ENCODE measurements at places on chromosomes 1 and 21.

- no peak for DNase-seq
These were observed 164.0 kb downstream of the NEK7 start for GRCh38 chr1:198320759-198321158.

DNA sequence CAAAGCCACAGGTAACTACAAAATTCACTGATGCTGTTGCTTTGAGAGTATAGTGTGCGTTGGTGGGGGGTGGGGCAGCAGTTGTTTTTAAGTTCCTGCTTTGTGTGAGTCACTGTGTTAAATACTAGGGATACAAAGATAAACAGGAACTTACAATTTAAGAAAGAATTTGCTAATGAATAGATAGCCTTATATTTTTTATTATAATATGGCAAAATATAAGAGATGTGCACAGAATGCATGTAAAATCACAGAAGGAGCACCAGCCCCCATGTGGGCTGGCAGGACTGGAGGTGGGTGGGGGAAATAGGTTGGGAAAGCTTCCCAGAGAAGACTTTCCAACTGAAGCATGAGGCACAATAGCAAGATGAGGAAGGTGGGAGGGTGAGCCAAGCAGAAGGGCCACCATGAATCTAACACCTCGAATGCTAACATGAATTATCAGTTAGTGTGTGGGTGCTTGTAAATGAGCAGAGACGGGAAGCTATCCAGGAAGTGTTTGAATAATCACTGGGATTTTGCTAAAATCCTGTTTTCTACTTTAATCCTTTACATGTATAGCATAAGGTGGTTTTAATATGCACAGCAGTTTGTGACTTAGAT lies 57.0 kb upstream of the RAVER2 start:
- DNase-seq, result no peak

DNA sequence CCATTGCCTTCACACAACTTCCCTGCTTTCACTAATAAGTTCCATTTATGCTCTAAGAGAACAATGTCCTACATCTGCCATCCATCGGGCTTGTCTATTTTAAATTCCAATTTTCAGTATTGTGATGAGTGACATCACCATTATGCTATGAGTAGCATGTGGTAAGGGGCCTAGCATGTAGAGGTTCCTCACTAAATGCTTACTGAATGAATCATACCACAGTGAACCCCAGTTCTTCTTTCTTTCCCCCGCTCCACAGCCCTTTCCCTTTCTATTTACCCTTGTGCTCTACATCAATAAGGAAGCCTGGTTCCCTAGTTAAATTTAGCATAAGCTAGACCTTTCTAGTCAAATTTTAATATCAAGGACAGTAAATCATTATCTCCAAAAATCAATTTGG lies 195.0 kb upstream of the RGS18 start:
- no peak for DNase-seq

- no peak for DNase-seq
These were observed 57.6 kb downstream of the TGFB2 start for GRCh38 chr1:218402786-218403120.

DNA sequence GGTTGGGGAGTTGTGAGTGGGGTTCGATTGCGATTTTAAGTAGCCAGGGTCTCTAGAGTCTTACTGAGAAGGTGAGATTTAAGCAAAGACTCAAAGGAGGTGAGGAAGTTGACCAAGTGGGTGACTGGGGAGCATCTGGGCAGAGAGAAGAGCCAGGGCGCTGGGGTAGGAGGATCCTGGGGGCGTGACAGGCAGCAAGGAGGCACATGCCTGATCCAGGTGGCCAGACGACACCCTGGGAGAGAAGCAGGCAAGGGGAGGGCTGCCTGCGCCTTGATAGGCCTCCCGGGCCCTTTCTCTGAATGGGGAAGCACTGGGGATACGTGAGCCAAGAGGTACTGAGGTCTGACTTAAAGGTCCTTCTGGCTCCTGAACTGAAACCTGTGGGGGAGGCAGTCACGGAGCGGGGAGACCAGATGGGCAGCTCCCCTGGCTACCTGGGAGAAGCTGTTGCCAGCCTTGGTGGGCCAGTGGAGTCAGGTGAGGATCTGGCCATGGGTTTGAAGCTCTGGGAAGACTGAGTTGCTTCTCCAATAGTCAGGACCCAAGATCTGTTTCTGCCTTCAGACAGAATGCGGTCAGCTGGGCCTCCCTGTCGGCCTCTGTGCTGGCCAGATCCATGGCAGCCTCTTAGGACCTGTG lies 5.4 kb downstream of the ZBTB48 start:
- DNase-seq, result no peak

GRCh38 chr1:38991638-38992411 lies 749 bp downstream of the AKIRIN1 start:
- no peak for DNase-seq

DNA sequence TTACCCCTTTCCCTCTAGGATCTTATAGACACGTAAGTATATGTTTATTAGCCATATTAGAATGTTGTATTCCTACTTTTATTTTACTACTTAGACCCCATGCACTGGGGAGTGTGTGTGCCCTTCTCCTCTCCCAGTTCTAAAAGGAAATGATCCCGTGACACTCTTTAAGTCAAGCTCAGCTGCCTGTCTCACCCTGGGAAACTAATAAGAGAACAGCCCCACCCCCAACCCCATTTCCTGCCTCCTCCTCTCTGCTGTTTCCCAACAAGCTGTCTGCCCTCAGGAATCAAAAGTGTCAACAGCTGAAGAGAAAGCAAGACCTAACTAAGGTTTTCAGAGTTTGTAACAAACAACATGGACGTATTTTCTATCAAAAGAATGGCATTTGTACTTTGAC lies 92.6 kb upstream of the VAV3 start:
- DNase-seq, result no peak

GRCh38 chr1:119384591-119384990 lies 16.0 kb downstream of the HAO2 start:
- DNase-seq, result no peak

DNA sequence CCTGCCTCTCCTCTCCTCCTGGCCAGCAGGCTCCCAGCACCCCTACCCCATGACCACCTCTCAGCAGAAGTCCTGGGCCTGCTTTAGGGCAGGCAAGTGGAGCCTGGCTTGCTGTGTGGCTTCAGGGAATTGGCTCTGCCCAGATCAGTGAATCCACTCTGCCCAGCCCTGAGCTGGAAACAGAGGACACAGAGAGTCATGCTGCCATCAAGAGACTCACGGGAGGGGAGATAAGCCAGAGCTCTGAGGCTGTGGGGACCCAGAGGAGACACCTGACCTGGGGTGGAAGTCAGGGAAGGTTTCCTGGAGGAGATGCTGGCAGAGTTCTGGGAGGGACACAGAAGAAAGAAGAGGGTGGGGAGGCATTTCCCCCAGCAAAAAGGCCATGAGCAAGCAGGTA lies 54.2 kb downstream of the GLIS1 start:
- no peak for DNase-seq

DNA sequence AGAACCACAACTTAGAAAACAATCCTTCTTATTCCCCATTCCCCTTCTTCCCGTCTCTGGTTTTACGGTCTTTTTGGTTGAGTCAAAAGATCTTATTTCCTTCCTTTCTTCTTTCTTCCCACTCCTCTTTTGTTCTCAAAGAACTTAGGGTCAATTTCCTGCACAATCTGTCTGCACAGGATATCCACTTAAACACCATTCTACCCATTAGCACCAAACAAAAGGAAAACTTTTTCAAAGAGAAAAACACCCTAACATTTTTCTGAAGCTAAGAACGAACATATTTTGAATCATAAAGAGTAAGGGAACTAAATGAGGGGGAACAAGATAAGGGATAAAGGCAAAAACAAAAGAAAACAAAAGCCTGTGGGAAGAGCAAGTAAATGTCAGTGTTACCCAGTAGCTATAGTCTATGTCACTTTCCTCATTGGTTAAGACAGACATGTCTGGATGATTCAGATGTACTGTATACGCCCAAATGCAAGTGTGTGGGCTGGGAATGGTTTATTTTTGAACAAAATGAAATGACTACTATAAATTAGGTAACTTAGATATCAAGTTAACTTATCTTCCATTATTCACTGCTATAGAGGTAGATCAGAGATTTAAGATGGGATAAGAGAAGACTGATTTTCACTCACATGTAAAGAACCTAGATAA lies 59.9 kb downstream of the TOR3A start:
- peak; percentile 55 for DNase-seq

Data from COLO829 (cell line).